ENCODE measurements at places on chromosomes 16 and 17. TPM values are rescaled to one million over a fixed set of nuclear protein-coding genes. Genes with fewer than 3 reads are reported as not detected.

DNA sequence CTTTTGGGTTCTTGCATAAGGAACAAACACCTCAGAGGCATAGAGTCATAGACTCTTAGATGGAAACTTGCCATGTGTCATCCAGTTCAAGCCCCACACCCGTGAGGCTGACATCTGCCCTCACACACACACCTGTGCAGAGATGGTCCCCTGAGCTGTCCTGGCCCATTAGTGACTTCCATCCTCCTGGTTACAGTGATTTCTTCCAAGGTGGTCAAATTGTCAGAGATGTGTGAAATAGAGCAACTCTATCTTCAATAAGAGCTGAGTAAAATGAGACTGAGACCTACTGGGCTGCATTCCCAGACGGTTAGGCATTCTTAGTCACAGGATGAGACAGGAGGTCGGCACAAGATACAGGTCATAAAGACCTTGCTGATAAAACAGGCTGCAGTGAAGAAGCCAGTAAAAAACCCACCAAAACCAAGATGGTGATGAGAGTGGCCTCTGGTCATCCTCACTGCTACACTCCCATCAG, 342.2 kb upstream of the TNRC6C start:
- DNase-seq: no peak

Gene E2F4
- 41.4 TPM for polyA plus RNA-seq

- no peak for DNase-seq
Measured at GRCh38 chr17:2397247-2398171, 3.4 kb downstream of the MNT start.

Gene CASKIN2
- 19.5 TPM for polyA plus RNA-seq

GRCh38 chr16:80527297-80527696, 13.5 kb upstream of the DYNLRB2 start:
- DNase-seq: no peak

DNA sequence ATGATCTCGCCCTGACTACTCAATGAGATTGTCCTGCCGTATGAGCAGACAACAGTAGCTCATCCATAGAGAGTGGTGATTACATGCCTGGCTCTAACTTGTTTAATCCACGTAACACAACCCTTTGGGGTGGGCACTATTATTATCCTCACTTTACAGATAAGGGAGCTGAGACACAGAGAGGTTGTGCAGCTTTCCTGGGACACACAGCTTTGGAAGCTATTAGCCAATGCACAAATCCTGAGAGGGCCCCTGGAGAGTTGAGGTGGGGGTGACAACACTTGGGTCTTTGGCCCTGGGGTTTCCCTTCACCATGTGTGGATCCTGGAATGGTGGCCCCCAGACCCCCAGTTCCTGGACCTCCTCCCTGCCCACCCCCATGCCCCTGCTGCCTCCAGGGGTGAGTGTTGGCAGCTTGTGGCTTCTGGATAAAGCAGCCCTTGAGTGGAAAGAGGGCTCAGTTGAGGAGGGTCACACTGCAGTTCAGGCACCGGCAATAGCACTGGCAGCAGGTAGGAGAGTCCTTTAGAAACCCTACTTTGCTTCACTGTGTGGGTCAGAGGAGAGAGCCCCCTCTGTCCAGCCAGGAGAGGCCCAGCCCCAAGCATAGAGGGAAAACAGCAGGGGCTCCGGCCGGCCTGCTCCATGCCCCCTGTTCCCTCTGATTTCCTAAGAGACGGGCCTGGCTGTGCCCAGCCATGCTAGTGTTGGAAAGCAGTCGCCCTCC, 230.7 kb downstream of the KATNIP start:
- DNase-seq: no peak

Gene AIPL1
- polyA plus RNA-seq: not detected

Gene MGRN1
- polyA plus RNA-seq: 36.9 TPM

- no peak for DNase-seq
Measured at GRCh38 chr16:65041667-65042066, 80.2 kb downstream of the CDH11 start.
